ENCODE measurements at places on chromosomes 12 and 14.
A peak's percentile ranks its signal among the peaks of the same experiment; 100 is the strongest.

DNA sequence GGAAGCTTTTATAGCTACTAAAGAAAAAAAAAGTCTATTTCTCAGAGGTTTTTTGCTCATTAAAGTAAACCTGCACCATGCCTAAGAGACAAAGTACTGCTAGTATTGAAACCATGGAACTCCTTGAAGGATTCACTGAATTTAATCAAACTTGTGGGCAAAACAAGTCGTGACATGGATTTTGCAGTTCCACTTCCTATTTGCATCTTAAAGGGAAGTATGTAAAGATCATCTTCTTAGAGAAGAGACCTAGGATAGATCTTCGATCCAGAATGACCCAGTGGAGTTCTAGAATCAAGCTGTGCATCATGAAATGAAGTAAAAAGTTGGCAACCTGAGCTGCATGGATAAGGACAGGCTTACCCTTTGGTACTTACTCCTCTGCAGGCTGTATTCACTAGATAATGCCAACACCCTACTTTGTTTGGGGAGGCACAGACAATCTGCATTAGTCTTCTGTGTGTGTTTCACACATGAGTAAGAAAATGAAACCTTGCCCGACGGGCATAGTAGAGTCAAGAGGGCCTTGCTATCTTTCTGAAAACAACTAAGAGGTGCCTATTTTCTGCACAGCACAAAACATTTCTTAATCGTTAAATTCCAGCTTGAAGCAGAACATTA, 1.9 kb downstream of the GNG2 start:
- peak; percentile 56 for DNase-seq

GRCh38 chr12:108307006-108307405, 32.1 kb downstream of the CMKLR1 start:
- peak; percentile 93 for DNase-seq

DNA sequence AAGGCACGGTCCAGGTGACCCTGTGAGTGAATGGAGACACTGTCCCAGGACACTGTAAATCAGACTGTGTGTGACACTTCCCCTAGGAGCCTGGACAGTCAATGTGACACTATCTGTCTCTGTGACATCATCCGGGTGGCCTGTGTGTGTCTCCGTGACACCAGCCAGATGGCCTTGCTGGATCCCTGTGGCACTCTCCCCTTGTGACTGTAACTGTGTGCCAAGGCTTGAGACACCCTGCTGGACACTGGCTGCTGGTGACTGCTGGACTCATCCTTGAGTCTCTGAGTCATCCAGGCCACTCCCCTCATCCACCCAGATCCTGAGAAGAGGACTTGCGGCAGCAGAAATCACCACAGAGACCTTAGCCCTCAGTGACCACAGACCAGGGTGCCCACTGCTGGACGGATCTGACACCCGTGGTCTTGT, 51.6 kb downstream of the MVK start:
- DNase-seq: no peak

DNA sequence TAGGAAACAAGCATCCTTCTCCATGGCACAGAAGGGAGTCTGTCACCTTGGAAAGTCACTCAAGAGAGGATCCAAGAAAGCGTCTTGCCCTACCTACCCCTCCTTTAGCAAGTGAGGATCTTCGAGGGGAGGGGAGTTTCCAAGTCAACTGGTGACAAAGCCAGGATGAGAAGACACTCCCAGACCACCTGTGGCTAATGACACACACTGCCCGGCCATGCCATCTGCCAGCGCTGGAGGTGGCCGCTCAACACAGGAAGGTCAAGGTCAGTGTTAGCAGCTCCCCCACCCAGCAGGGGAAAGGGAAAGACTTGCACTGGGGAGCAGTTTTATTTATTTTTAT, 41.3 kb downstream of the ELK3 start:
- DNase-seq: no peak

DNA sequence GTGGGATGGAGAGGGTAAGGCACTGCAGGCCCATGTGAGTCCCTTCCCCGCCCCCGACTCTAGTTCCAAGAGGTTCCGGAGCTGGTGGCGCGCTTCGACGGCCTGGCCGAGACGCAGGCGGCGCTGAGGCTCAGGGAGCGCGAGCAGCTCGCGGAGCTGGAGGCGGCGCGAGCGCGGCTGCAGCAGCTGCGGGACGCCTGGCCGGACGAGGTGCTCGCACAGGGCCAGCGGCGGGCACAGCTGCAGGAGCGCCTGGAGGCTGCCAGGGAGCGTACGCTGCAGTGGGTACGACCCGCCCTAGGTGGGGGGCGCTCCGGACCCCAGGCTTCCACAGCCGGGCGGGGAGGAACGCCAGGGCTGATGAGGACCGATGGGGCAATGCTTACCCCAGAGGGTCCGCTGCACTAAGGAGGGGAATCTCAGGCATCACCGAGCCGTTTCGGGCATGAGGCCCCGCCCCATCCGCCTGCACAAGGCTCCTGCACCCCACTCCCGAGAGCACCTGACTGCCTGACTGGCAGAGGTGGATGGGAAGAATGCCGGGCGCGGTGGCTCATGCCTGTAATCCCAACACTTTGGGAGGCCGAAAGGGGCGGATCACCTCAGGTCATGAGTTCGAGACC, 4.9 kb downstream of the CFAP73 start:
- DNase-seq: peak; percentile 21
